ENCODE measurements at places on chromosomes 12 and 14. TPM values are rescaled to one million over a fixed set of nuclear protein-coding genes. Genes with fewer than 3 reads are reported as not detected.

ZNF605 gene
- 16.9 TPM for total RNA-seq

GRCh38 chr12:124208489-124208888, 86.4 kb upstream of the RFLNA start:
- DNase-seq, result no peak
- H3K27ac ChIP-seq, result no peak overlapping the region
- no peaks in the 10 kb centered on the region for H3K4me1 ChIP-seq

- H3K36me3 ChIP-seq, result no peaks in the 10 kb centered on the region
- no peak for DNase-seq
- no peaks in the 10 kb centered on the region for H3K27me3 ChIP-seq
- no peak overlapping the region for H3K4me3 ChIP-seq
- H3K27ac ChIP-seq, result no peak overlapping the region
These were observed 40.6 kb upstream of the GLIPR1 start for GRCh38 chr12:75439930-75440329.

DNA sequence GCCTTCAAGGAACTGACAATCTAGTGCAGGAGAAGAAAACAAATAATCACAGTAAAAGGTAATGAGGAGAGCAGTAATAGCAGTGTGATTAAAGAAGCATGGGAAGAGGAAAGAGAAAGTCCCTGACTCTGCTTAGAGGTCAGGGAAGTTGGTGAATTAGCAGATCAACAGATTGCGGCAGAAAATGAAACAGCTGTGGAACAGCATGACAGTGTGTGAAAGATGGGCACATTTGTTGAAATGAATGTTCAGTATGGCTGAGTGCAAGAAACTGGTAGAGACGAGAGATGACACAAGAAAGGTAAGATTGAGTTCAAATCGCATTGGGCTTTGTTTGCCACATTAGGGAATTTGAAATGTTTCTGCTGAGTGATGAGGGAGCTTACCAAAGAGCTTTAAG, 63.7 kb upstream of the RASSF8 start:
- no peak overlapping the region for H3K4me3 ChIP-seq
- no peaks in the 10 kb centered on the region for H3K36me3 ChIP-seq
- no peaks in the 10 kb centered on the region for H3K4me1 ChIP-seq

DNA sequence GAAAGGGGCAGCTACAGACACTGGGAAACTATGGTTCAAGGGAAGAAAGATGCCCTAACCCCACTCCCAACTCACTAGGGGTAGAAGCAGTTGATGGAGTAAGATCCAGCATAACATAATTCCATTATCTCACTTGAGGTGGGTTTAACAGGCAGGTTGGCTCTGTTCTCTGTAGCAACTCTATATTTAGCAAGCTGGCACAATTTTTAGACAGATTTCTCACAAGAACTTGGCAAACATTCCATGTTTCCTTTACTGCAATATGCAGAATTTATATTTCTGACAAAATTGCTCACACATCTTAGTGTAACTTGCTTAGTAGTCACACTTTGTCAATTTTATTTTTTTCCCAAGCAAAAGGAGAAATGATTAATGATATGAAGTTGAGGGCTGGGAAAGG, 475.4 kb downstream of the RMST start:
- H3K27ac ChIP-seq, result no peak overlapping the region
- H3K4me3 ChIP-seq, result no peak overlapping the region
- H3K4me1 ChIP-seq, result no peaks in the 10 kb centered on the region
- no peak for DNase-seq
- H3K27me3 ChIP-seq, result no peaks in the 10 kb centered on the region
- no peaks in the 10 kb centered on the region for H3K36me3 ChIP-seq

DNA sequence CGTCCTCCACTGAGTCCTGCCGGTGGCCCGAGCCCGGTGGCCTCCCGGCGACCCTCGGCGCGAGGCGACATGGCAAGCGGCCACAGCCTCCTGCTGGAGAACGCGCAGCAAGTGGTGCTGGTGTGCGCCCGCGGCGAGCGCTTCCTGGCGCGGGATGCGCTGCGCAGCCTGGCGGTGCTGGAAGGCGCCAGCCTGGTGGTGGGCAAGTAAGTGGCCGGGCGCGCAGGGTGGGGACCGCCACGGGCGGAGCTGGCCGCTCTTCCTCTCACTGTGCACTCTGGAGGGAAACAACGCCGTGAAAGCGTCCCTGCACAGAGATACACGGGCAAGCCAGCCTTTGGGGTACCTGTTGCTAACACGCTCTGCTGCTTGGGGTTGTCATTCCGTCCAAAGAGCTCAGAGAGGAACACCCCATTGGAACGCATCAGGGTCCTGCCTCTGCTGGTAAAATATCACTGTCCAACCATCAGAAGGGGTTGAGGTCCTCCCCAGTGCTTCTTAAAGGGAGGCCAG, at the start of gene AMDHD1:
Gene AMDHD1, plus strand, starts transcription at position 2 of the 513 bp plus-strand sequence. Its CDS starts 68 bp downstream, at position 70.
- peak; percentile 77 for DNase-seq
- no peaks in the 10 kb centered on the region for H3K36me3 ChIP-seq
- H3K4me3 ChIP-seq, result peak within 1 kb of the TSS; percentile 79
- H3K4me1 ChIP-seq, result peaks cover 2% of the 10 kb centered on the region

SNRNP35 gene
- total RNA-seq, result 16.9 TPM

- H3K4me1 ChIP-seq, result peaks cover 11% of the 10 kb centered on the region
- no peak overlapping the region for H3K4me3 ChIP-seq
- no peak overlapping the region for H3K27ac ChIP-seq
These were observed 129.4 kb upstream of the DNM1L start for GRCh38 chr12:32549675-32550079.

- no peaks in the 10 kb centered on the region for H3K27me3 ChIP-seq
- H3K4me1 ChIP-seq, result no peaks in the 10 kb centered on the region
- no peak overlapping the region for H3K27ac ChIP-seq
- no peak for DNase-seq
- H3K4me3 ChIP-seq, result no peak overlapping the region
These were observed 45.0 kb downstream of the NOPCHAP1 start for GRCh38 chr12:105030820-105031807.

GRCh38 chr14:89379006-89379405, 38.0 kb downstream of the FOXN3 start:
- H3K27me3 ChIP-seq, result no peaks in the 10 kb centered on the region
- H3K36me3 ChIP-seq, result no peaks in the 10 kb centered on the region
- no peak overlapping the region for H3K4me3 ChIP-seq
- no peak overlapping the region for H3K27ac ChIP-seq
- H3K4me1 ChIP-seq, result no peaks in the 10 kb centered on the region

DNA sequence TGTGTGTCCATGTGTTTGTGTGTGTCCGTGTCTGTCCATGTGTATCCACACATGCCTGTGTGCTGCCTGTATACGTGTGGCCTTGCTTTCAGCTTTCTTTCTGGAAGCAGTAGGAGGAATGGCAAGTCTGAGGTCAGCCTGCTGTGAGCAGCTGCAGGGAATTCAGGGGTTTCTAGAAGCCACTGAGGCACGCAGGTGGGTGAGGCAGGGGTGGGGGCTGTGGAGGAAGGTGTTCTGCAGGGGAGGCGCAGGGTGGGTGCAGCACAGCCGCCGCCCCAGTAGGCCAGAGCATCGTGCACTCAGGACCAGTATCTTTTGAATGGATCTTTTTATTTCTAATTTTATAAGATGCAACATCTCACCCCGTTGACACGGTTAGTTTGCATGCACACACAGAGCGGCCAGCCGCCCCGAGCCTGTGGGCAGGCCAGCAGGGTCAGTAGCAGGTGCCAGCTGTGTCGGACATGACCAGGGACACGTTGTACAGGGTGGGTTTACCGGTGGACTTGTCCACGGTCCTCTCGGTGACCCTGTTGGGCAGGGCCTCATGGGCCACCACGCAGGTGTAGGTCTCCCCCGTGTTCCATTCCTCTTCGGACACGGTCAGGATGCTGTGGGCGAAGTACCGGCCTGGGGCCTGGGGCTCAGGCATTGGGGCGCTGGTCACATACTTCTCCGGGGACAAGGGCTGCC, 327.7 kb downstream of the TMEM121 start:
- H3K36me3 ChIP-seq, result no peaks in the 10 kb centered on the region
- DNase-seq, result no peak
- no peaks in the 10 kb centered on the region for H3K4me1 ChIP-seq
- no peaks in the 10 kb centered on the region for H3K27me3 ChIP-seq
- H3K4me3 ChIP-seq, result no peak overlapping the region
